ENCODE measurements at places on chromosomes 16 and 17.

DNA sequence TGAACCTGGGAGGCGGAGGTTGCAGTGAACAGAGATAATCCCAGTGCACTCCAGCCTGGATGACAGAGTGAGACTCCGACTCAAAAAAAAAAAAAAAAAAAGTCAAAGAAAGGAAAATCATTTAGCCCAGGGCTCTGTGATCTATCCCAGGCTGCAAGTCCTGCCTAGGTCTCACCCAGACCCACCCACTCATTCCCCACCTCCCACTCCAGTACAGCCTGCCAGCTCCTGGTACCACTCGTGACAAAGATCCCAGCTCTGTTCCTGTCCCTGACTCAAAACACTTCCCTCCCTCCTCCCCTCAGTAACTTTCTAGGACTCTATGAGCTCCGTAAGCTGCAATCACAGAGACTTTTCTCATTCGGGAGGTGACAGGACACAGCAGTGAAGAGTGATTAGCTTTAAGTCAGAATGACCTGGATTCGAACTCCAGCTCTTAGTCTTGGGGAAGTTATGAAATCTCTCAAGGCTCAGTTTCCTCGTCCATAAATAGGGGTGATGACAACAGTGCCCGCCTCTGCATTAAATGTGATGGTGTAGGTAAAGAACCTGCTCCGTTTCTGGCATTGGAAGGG, 28.0 kb upstream of the MRPS23 start:
- DNase-seq = no peak

DNA sequence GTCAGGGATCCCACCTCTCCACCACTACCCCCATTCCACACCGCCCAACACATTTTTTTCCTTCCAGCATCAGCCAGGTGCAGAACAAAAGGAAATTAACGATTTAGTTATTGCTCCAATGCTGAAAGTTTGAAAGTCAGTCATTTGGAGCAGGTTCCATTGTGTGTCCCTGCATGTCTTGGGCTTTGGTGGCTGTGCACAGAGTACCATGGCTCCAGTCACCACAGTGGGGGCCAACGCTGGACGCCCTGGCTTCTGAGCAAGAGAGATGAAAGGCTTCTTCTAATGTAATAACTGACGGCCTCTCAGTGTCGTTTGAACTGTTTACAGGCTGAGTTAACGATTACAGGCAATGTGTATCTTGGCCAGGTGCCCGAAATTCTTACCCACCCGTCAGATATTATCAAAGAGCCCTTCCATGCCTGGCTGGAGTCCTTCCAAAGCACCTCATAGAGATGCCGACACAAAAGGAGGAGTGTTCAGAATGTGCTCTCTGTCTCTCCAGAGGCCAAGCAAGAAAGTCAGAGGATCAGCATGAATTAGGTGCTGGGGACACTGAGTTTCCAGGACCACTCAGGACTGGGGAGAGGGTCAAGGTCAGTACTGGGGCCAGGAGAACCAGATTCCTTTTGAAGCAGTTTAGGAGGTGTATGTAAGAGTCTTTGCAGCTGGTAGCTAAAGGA, 25.9 kb downstream of the RNF43 start:
- DNase-seq = peak; percentile 67

DNA sequence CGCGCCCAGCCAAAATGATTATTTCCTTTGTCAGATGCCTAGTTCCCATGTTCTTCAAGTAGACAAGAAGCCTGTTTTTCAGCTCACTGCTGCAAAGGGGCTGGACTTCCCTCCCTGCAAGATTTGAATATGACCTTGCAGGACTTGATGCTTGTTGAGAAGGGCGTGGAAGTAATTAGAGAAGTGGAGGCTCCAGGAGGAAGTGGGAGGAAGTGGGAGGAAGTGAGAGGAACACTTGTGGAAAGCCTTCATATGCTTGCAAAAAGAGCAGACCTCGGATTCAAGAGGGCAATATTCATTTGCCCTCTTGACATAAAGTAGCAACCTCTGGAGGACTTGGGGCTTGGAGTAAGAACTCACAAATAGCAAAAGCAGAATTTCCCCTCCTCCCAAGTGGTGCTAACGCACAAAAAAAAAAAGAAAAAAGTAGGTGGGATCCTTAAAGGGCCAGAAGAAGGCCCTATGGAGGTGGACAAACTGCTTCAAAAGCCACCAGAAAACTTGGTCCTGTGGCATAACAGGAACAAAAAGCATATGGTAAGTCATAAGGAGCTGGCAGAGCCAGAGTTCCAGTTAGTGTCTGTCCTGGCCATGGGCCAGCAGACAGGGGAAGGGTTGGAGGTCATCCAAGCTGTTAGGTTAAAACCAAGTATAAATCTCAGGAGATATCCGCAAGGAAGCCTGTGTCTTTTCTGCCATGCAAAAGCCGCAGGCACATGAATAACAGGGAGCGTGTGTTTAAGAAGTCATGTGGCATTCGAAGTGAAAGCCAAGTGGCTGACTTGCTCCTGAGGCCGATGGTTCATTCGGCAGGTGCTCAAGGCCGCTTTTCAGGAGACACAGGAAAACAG, 20.6 kb upstream of the PRKAR1A start:
- no peak for DNase-seq

GRCh38 chr16:1374418-1375297, 22.9 kb downstream of the GNPTG start:
- DNase-seq = no peak

- no peak for DNase-seq
These were observed 1.1 kb upstream of the NHLRC4 start for GRCh38 chr16:565419-566330.

GRCh38 chr17:78032166-78032565, 73.7 kb downstream of the TNRC6C start:
- no peak for DNase-seq

DNA sequence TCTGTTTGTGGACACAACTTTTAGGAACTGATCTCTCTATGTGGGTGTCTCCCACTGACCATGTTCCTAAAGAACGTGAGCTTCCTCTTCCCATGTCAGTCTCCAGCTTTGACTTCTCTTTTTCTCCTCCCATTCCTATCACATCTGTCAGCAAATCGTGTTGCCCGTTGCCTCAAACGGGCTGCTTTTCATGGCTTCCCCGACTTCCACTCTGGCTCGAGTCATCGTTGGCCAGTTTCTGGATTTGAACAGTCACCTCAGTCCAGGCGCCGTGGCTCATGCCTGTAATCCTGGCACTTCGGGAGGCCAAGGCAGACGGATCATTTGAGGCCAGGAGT, 5.4 kb downstream of the ABCC1 start:
- no peak for DNase-seq

- no peak for DNase-seq
These were observed 91.5 kb upstream of the CRHR1 start for GRCh38 chr17:45692661-45693060.
